ENCODE measurements at places on chromosomes 2 and 18.

- DNase-seq = no peak
Measured at GRCh38 chr2:66548422-66548821, 113.5 kb downstream of the MEIS1 start.

- no peak for DNase-seq
Measured at GRCh38 chr2:26620031-26620605, 21.0 kb downstream of the CIB4 start.

DNA sequence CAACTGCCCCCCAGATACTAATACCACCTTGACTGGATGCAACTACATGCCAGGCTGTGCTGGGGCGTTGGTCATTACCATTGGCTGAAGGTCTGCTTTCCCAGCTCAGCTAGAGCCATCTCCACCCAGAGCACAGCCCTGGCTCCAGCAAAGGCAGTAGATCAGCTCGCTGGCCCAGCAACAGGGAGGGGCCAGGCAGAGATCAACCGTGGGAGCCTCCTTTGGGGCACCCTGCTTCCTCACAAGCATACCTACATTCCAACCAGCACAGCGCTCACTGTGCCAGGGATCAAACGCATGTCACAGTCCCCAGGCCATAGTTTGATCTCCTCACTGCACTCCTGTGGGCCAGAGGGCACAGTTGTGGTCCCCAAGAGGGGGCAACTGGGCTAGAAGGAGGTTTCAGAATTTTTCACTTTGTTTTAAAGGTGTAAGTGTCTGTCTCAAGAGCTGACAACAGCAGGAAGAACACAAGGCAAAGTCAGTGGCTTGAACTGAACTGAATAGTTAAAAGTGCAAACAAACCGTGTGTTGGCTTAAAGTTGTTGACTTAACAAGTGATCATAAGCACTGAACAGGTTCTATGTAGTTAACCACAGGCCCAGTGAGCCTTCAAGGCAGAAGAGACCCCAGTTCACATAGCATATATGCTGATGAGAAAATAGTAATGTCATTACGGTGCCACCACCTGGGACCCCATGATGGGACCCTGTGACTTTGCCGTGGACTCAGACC, 70.1 kb upstream of the BZW1 start:
- DNase-seq = no peak

DNA sequence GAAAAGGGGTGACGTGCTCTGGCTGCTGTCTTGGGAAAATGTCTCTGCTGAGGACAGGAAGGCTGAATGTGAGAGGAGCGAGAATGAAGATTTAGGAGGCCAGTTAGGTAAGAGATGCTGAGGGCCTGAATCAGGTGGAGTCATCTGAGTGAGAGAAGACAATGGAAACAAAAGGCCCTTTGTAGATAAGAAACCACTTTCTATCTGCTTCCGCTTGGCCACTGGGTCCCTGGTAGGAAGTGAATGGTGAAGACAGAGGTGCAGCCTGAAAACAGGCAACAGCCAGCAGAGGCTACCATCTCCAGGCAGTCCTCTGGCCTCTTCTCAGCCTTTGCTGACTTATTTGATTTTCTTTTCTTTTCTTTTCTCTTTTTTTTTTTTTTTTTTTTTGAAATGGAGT, 374.0 kb upstream of the SLC14A2 start:
- DNase-seq = no peak

- no peak for DNase-seq
Measured at GRCh38 chr2:54758951-54759350, 35.5 kb downstream of the EML6 start.

DNA sequence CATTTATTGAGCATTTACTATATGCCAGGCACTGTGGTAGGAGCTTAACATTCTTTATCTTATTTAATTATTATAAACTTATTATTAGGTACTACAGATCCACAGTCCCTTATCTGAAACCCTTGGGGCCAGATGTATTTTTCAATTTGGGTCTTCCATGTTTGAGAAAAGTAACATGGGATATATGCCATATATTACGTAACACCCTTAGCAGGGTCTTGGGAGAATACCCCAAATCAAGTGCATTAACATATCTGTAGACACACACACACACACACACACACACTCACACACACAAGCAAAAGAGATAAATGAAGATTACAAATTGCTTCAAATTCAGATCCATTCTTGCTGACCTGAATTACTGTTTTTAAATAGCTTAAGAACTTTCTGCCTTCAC, 13.7 kb downstream of the NTSR2 start:
- no peak for DNase-seq

- no peak for DNase-seq
Measured at GRCh38 chr18:11134940-11135339, 14.4 kb downstream of the PIEZO2 start.

GRCh38 chr18:65936678-65937077, 185.9 kb downstream of the CDH7 start:
- DNase-seq = no peak

- DNase-seq = no peak
Measured at GRCh38 chr18:35510076-35510651, 12.4 kb upstream of the INO80C start.

DNA sequence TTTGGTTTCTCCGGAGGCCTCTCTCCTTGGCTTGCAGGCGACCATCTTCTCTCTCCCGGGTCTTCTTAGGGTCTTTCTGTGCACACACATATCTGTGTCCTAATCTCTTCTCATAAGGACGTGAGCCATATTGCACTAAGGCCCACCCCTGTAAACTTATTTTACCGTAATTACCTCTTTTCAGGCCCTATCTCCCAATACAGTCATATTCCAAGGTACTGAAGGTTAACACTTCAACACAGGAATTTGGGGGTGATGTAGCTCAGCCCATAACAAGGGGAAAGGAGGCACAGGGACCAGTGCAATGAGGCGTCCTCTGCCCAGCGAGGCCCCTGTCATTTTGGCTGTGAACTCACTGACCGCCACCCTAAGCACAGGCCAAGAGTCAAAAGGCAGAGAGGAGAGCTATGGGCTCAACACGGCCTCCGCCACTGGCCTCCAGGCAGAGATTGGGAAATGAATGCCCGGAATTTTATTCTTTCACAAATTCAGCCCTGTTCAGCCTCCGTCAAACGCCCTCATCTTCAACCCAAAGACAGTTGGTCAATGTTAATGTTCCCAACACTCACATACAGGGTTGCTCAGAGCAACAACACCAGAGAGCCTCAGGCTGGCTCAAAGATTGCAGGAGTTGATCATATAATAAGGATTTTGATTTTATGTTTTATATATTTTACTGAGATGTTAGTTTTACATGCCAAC, 15.9 kb upstream of the NMUR1 start:
- DNase-seq = no peak

- no peak for DNase-seq
Measured at GRCh38 chr2:160720098-160720497, 226.5 kb upstream of the RBMS1 start.

DNA sequence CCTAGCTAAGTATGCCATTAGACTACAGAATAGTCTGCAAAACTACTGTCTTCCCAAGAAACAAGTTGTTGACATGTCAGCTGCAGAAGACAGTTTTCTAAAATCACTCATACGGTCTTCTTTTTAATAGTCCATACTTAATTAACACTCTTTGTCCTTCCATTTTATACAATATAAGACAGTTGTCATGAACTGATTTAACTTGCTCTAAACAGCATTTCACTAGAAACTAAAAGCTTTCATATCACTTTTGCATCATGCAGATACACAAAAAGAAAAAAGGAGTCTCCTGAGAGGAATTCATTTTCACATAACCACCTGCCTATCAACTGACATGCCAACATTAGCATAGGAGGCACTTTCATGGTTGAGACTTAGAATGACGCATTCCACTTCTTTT, 1159.6 kb upstream of the CHAC2 start:
- DNase-seq = no peak

GRCh38 chr2:75033516-75033915, 75.1 kb downstream of the POLE4 start:
- DNase-seq = no peak

DNA sequence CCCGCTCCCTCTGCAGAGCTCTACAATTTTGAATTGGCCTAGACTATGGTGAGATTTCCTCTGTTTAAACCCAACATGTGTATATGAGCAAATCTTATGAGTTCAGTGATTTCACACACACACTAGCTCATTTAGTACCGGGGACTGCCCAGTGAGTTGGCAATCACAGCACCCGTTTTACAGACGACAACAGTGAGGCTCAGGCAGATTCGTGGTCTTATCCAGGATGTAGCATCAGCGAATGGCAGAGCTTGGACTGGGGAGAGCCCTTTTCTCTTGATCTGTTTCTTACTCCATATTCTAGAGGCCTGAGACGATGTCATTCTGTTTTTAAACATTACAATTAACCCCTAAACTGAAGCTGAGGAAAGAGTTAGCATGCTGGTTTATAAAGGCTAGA, 419.9 kb downstream of the NBAS start:
- no peak for DNase-seq

DNA sequence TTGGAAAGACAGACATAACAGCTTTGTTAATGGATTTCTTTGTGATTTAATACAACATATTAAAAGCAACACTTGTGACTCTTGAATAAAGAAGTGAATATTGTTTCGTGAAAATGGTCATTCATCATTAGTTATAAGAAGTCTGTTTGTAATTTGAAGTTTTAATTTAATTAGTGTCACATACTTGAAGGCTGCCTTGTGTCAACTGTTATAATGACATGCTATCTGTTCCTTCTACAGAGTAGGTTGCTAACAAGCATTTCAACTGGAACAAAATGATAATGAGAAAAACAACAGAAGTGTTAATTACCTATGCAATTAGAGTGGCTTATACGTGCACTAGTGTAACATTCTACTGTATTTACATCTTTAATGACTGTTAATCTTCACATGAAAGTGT, 624.7 kb downstream of the LRP1B start:
- no peak for DNase-seq

- DNase-seq = no peak
Measured at GRCh38 chr18:29163596-29163995, 986.7 kb upstream of the CDH2 start.

DNA sequence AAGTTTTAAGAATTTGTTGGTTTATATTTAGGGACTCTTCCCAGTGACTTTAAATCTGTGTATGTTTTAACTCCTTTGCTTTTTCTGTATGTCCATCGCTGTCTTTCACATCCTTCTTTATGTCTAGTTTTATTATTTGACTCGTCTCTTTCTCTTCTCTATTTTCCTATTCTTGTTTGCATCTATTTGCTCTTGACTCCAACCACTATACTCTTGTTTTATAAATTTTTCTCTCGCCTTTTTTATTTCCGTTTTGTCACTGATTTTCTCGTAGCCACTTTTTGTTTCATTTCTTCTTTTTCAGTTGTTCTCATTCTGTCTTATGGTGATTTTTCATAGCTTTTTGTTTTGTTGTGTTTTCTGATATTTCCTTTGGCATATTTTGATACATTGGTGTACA, 170.5 kb upstream of the NETO1 start:
- DNase-seq = no peak

DNA sequence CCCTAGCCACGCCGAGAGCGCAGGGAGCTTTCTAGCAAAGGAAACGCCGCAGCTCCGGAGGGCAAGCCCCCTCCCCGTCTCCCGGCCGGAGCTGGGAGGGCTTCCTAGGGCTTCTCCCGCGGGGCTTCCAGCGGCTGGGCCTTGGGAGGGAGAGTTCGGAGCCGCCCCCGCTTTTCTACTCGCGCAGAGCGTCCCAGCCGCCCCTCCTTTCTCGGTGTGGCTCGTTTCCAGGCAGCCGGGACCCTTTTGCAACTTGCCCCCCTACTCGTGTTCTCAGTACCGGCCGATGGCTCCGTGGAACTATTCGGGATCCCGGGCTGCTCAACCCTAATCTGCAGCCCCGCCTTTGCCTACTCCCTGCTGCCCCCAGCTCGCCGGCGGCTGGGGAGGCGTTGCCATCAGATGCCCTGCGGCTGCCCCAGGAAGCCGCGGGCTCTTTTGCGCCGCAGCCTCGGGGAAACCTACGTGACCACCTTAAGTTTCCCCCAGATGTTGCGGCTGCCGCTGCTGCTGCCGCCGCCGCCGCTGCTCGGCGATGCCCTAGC, 1.5 kb upstream of the NR4A2 start:
- DNase-seq = peak; percentile 79

DNA sequence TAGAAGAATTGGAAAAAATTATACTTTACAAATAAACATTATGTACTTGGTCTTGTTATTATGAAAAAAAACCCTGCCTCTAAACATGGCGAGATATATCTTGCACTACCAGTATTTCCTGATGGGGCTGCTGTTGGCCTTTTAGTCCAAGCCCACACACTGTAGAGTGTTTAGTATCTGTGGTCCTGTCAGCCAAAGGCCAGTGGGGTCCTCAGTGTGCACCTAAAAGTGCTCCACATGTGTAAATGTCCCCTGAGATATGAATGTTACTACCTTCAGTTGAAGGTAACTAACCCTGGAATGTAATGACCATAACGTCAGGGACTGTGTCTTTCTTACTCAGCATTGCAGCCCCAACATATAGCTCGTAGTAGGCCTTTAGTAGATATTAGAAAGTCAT, 71.1 kb upstream of the HK2 start:
- peak; percentile 9 for DNase-seq

DNA sequence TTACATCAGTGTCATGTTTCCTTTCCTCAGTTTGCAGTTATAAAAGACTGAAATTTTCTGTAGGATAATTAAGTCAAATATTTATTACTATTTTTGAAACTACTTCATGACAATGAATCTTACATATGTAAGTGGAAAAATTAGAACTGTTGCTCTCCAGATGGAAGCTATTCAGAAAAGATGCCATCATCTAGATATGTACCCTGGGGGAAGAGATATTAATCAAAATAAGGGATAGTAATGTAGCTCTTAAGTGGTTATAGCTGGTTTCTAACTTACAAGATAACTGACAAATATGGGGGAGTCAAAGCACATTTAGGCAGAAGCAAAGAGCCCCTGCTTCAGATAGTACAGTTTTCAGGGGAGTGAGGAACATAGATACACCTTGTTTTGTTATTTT, 38.1 kb upstream of the PAX3 start:
- no peak for DNase-seq

DNA sequence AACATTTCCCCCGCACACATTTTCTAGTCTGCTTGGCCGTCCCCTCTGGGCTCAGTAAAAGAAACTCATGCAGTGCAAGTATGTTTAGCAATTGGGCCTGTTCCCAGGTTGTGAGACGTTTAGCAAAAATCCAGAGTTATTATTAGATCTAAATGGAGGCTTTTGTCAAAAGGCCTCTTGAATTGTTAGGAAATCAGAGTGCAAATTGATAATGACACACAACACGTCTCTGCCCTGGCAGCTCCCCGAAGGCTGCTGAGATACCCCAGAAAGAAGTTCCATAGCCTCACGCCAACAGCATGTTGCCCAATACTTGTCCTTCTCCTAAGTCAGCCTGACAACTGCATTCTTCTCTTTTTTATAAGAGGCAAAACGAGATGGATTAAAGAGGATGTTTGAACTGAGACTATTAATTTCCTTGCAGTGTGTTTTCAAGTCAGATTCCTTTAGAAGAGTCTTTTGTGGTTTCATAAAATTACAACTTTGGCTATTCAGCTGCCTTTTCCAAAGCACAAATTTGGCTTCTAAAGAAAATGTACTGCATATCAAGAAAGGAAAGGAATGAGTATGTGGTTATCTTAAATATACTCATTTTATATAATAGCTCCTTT, 202.2 kb downstream of the TRIB2 start:
- no peak for DNase-seq

GRCh38 chr2:88568179-88568578, 59.1 kb downstream of the EIF2AK3 start:
- no peak for DNase-seq

All from natural killer cell (primary cell).